ENCODE measurements at places on chromosomes 13 and 19. TPM values are rescaled to one million over a fixed set of nuclear protein-coding genes. Genes with fewer than 3 reads are reported as not detected.

- no peak for DNase-seq
These were observed 30.8 kb downstream of the CCNE1 start for GRCh38 chr19:29842471-29843179.

The CEACAM3 gene
- total RNA-seq = 0.32 TPM

- no peak for DNase-seq
These were observed 484 bp downstream of the ICAM3 start for GRCh38 chr19:10338940-10339339.

GRCh38 chr19:48991873-48992580 is 1.1 kb downstream of the GYS1 start:
- DNase-seq = peak; percentile 61

GRCh38 chr13:41587490-41587889 is 130.1 kb downstream of the RGCC start:
- no peak for DNase-seq

DNA sequence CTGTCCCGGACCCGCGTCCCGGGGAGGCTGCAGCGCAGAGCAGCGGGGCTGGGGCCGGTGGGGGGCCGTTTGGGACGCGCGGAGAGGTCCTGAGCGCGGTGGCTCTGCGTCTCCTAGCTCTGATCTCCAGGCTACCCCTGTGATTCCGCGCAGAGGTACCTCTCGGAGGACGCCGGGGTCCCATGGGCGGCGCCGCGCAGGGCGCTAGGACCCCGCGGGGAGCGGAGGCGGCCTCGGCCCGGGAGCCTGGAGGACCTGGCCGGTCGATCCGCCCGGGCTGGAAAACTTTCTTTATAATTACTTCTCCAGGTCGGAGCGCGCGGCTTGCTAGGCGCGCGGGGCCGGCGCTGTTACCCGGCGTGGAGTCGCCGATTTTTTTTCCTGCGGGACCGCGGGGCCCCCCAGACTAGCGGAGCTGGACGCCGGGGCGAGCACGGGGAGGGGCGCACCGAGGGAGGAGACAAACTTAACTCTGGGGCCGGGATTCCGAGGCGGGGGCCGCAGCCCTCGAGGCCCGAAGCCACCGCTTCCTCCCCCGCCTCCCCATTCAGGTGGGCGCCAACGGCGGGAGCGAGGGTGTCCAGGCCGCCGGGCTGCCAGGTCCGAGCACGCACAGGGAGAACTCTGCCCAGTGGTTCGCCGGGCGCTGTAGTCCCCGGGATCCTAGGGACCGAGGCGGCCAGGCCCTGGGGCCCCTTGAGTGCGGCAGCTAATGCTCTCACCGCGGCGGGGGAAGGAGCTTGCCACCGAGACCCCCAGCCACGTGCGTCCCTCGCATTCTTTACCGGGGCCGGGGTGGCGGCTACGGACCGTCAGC is 848 bp upstream of the CEBPA start:
- peak; percentile 71 for DNase-seq

DNA sequence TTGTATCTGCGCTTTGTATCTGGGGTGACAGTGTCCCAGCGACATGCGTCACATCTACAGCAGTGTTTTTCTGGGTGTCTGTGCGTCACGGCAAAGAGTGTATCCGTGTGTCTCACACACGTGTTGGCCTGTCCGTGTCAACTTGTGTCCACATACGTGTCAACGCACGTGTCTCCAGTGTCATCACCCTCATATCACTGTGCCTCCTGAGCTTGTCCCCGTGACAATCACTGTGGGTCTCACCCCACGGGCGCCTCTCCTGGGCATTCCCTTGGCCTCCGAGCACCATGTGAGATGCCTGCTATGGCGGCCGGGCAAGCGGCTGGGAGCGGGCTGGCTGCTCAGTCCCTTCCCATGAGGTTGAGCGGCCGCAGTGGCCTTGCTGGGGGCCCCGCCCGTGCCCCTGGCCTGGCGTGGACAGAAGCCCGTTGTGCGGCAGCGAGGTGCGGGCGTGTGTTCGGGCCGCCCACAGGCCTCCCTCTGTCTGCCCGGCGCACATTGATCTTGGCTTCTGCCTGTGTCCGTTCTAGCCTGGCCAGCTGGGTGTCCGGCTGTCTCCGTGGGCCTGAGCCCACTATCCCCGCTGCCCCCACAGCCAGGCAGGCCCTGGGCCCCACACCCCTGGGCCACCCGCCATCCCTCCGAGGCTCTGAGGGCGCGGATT is 6.4 kb downstream of the NFIX start:
- peak; percentile 74 for DNase-seq

DNA sequence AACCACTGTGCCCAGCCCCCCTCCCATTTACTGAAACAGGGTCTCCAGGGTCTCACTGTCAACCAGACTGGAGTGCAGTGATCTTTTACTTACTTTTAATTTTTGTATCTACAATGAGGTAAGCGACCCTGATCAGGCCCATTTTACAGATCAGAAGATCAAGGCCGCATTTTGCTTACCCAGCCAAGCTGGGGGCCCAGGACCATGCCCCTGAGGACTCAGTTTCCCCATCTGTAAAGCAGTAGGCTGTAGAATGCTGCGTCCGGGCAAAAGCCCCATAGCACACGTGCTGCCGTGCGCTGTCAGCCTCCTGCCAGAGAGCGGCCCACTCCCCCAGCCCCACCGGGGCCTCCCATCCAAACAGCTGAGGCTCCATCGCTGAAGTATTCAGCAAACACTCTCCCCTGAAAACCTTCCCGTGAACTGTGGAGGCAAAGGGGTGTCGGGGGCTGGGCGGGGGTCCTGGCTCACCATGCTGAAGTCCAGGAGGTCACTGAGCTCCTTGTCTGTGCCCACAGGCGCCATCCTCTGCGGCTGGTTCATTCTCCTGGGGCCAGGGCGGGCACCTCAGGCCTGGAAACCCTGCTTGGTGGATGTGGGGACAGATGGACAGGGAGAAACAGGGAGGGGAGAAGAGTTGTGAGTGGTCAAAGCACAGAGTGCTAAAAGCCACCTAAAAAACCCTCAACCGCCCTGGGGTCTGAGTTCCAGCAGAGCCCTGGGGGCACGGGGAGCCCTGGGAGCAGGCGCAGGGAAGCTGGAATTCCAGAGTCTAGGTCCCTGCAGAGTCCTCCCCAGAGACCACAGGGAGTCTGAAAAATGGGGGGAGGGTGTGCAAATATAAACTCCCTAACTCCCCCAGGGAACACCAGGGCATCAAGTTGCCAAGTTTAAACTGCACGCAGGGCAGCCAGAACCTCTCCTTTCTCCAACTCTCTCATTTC is 2.4 kb downstream of the TCF3 start:
- DNase-seq = peak; percentile 21

DNA sequence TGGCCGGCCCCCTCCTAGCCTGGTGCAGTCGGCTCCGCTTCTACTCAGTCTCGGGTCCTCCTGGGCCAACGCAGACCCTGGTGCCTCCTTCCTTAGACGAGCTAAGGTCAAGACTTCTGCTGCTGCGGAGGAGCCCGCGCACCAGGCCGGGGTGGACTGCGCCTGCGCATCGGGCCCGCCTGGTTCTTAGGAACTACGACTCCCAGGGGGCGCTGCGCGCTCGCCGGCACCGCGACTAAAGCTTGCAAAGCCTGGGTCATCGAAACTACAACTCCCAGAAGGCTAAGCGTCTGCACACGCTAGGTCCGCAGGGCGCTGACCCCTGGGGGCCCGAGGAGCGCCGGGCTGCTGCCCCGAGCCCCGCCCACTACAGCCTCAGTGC is at the start of gene ZNF835:
ZNF835 (minus strand) TSS at position 145 of the 382 bp plus-strand sequence. CDS start 6,559 bp downstream, outside the sequence.
- peak; percentile 100 for DNase-seq

The NOVA2 gene
- total RNA-seq = 5.9 TPM

DNA sequence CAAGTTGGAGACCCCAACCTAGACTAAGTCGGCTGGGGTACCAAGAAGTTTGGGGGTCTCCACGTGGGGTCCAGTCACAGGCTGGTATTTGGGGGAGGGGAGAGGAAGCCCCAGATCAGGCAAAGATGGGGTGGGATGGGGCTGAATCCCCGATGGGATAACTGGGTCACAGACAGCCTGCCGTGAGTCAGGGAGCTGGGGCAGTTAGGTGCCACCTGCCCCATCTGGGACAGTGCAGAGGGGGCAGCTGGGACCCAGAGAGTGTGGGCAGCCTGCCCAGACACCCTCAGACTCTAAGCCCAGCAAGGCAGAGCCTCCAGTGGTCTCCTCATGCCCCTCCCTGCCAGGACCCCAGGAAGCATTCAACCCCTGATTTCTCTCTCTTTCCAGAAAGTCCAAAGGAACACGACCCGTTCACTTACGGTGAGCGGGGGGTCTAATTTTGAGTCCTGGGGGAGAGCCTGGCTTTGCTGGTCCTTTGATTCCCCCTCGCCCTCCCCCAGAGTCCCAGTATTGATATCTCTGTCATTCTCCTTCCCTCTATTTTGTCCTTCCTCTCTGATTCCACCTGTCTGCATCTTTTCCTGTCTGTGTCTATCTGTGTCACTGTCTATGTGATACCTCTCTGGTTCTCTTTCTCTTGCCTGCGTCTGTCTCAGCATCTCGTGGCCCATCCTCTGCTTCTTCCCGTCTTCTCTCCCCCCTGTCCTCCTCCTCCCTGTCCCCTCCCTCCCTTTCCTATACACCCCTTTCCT is 1.8 kb downstream of the FXYD1 start:
- no peak for DNase-seq

GRCh38 chr19:56566904-56567273 is 379 bp upstream of the ZNF470 start:
- DNase-seq = peak; percentile 77

The FAAP24 gene
- not detected for total RNA-seq

DNA sequence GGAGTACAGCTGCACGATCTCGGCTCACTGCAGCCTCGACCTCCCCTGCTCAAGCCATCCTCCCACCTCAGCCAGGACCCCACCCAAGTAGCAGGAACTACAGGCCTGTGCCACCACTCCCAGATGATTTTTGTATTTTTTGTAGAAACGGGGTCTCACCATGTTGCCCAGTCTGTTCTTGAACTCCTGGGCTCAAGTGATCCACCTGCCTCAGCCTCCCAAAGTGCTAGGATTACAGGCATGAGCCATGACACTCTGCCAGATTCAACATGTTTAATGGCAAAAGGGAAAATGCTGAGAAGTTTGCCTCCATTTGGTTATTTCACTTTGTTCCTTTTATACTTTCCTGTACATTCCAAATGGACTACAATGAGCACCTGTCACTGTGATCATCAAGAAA is 65.8 kb downstream of the ZIC5 start:
- DNase-seq = no peak

DNA sequence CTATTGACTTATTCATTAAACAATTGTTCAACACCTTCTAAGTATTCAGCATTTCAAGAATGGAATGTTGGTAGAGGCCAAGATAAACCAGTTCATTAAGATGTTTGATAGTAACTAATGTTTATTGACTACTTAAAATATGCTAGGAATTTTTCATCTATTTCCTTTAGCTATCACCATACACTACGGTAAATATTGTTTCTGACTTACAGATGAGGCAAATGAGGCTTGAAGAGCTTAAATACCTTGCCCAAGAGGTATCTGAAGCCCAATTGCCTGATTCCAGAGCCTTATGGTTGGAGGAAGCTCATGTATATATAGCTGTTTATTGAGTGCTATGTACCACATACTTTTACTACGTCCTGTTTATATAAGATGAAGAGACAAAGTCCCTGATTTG is 286.2 kb downstream of the NDFIP2 start:
- no peak for DNase-seq

- no peak for DNase-seq
These were observed 8.5 kb downstream of the FOSB start for GRCh38 chr19:45476304-45476703.

The FCGBP gene
- total RNA-seq = 13.0 TPM

DNA sequence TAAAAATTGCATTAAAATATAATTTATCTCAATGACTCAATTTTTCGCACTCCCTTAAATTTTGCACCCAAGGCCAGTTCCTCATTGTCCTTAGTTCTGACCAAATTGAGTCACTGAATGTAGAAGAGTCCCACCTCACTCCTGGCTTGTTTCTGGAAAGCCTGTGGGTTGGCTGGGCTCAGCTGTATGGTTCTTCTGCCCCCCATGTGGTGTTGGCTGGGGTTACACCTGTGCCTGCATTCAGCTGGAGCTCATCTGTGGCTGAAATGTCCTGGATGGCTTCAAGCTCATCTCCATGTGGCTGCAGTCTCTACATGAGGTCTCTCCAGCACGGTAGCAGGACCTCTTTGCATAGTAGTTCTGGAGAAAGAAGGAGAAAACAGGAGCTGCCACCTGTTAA is 7.2 kb upstream of the IRGC start:
- DNase-seq = no peak

GRCh38 chr13:70408865-70409264 is 300.6 kb upstream of the KLHL1 start:
- DNase-seq = no peak

- no peak for DNase-seq
These were observed 5.7 kb upstream of the F10 start for GRCh38 chr13:113116871-113117271.

DNA sequence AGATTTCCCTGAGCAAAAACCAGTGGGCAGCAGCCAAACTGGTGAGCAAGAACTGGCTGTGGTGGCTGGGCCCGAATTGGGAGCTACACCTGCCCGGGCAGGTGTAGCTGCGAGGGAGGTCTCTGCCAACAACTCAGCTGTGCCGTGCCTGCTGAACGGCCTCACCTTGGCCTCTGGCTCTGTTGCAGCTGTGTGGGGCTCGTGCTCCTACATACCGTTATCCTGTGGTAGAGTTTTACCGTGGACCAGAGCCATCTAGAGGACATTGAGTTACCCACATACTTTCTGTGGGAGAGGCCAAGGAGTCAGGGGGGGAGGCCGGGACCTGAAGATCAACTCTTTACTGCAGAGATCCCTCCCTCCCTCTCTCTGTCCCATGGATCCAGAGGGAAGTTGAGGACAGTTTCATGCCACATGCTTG is 113.2 kb downstream of the TM9SF2 start:
- no peak for DNase-seq

DNA sequence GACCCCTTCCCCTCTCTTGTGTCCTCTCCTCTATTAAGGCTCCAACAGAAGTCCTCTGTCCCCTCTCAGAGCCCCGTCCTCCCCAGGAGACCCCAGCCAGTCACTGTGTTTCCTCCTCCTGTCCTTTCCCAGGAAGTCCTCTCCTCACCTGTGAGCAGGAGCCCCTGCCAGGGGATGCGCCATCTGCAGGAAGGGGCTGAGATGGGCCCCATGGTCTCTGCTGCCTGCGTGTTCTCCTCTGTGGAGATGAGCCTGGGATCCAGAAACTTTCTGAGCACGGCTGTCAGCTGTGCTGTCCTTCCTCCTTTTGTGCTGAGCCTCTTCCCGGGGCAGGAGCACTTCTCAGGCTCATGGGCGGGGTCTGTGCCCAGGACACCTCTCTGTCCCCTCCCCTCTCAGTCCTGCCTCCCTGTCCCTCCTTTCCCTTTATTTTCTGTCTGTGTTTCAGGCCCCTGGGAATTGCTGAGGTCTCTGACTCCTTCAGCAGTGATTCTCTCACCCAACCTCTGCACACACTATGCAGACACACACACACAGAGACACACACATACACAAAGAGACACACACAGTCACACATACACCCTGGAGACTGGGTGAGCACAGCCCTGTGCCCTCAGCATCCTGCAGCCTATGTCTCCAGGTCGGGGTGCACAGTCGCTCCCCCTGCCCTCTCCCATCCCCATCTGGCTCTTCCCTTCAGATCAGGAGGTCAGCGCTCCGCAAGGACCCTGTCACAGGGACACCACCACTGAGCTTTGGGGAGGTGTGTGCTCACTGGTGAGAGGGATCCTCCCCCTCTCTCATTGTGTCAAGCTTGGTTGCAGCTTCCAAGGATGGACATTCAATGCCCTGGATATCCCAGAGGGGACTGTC is at the start of gene CEACAM8:
CEACAM8 (minus strand) TSS at position 308 of the 873 bp plus-strand sequence; CDS start at position 212, 96 bp downstream.
- no peak for DNase-seq

All from left ventricle myocardium superior (tissue), 1 donor.